ENCODE measurements at places on chromosomes 2 and 18. TPM values are rescaled to one million over a fixed set of nuclear protein-coding genes. Genes with fewer than 3 reads are reported as not detected.

Gene CFAP65
- 1.4 TPM for total RNA-seq

Gene FSHR
- total RNA-seq: 0.31 TPM

Gene SPR
- 31.0 TPM for total RNA-seq

Gene SIGLEC15
- total RNA-seq: 0.53 TPM

Gene MC4R
- total RNA-seq: 0.83 TPM

Gene OSR1
- total RNA-seq: 14.0 TPM

- no peak for ATAC-seq
These were observed 77.0 kb upstream of the TMEM200C start for GRCh38 chr18:5972298-5972697.

DNA sequence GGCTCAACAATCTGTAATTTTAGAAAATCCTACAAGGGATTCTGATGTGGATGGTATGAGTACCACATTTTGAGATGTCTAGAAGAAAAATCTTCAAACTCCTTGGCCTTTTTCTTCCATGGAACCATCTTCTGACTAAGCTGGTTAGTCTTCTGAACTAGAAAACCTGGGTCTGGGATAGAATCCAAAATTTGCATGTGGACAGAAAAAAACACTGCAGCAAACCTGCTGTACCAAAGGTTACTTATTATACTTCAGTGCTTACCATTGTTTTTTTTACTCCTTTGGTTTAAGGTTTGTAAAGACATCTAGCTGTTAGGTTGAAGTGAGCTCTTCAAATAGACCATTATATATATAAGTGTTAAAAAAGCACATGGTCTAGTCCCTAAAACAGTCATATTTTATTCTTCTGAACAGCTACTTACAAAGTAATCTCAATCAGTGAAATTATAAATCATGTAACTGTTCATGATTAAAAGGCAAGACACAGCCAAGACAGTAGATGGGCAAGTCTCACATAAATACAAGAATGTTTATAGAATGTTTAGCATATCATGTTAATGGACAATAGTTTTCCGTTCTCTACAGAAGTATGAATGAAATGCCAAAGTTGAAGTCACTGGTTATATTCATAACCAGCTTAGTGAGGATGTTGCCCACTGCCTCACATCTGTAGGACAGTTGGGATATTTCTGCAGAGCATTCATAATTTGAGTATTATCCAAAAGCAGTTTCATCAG lies 85.5 kb downstream of the ORC4 start:
- ATAC-seq: peak; percentile 51

Gene TUBA3D
- 0.93 TPM for total RNA-seq

GRCh38 chr2:24742730-24743129 lies 50.5 kb downstream of the PTRHD1 start:
- ATAC-seq: no peak
